ENCODE measurements at places on chromosomes 2 and 18.

- no peak for DNase-seq
Observed at GRCh38 chr2:43073401-43073825, 153.0 kb downstream of the ZFP36L2 start.

DNA sequence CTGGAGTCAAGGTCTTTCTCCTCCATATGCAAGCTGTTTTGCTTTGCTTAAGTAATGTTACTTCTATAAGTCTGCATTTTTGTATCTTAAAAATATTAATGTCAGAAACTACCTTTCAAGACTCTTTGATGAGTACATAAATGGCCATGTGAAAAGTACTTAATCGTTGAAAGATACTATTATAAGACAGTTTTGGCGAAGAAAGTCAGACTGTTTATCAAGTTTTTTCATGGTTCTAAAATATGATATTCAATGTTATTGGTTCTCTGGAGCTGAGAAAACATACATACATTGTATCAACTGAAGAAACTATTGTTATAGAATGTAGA lies 25.1 kb downstream of the FBXO48 start:
- no peak for DNase-seq

DNA sequence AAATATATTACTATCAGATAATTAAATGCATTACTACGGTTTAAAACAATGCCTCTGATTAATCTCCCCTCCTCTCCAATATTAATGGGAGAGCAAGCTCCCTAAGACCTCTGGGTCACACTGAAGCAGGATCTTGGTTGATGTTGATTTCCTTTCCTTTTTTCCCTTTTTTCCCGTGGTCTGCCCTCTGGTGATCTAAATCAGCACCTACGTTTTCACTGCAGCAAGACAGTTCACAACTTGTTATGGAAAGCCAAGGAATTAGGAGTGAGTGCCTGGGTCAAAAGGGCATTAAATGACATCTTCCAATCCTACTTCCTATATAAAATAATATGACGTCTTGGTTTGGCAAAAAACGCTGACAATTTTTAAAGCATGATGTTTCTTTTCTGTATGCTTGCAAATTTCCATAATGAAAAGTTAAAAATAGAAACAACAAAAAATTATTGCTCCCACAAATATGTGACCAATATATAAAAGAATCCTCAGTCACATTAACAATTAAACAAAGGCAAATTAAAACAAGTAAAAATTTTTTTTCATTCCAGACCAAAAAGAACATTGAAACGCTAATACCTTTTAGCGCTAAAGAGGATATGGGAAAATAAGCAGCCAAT lies 7.9 kb upstream of the CFAP36 start:
- DNase-seq: no peak

DNA sequence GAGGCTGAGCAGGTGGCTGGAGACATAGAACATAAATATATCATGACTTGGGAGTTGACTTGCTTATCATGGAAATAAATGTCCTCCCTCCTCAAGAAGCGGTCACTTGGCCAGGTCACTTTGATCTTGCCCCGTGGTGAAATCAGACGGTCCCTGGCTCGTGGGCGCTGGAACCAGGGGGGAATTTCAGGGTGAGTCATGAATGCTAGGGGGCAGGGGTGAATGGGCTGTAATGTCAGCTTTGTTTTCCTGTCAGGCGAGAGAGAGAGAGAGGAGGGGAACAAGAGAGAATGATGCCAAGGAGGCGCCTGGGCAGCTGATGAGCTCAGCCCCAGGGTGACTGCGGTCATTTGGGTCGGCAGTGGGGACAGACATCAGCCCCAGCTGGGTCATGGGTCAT lies 47.7 kb downstream of the RRM2 start:
- DNase-seq: no peak

GRCh38 chr2:142877216-142877838 lies at the start of gene KYNU:
TSS of gene KYNU (plus strand) at chr2:142877664. CDS start at chr2:142885368, 7,704 bp downstream.
- no peak for DNase-seq

DNA sequence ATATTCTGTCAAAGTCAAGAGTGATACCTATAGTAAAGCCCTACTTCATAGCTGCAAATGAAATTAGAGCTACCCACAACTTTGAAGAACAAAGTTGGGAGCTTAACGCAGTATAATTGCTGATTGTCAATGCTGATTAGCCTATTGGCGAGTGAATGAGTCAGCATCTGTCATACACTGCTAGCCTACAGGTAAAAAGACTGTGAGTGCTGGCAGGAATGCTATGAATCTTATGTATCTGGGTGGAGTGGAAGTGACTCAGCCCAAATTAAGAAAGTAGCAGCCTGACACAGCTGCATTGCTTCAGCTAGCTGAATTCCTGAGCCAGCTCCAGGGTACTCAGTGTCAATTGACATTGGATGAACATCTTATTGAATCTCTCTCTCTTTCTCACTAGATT lies 179.4 kb upstream of the DCC start:
- DNase-seq: no peak

DNA sequence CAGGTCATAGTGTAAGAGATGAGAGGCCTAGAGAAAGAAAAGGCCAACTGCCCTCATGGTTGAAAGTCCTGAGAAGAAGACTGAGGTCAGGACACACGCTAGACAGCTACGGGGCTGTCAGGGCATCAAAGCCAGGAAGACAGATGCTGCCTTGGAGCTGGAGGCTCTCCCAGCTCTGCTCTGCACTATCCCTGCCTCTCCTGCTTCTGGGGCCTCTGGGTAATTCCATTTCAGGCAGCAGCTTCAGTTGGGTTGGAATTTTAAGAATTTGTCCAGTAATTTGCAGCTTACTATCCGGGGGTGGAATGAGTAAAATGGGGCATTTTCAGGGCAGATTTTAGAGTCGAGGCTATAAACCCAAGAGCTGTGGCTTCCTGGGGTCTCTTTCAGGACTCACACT lies 76.2 kb upstream of the CTAGE1 start:
- no peak for DNase-seq

DNA sequence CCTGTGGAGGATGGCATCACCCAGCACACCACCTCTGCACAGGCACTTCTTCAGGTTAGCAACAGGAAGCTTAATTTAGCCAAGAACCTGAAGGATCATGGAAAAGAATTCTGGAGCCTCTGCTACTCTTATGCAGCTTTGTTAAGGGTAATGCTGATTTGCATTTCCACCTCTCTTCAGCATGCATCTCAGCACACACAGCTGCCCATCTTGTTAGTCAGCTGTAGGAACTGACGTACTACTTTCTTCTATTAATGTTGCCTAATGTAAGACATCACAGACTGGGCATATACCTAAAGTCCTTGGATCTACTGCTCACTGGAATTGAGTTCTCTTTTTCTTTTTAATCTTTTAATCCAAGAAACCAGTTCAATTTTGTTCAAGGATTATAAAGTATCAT lies 181.0 kb downstream of the SPP2 start:
- no peak for DNase-seq
